PC-9 (cell line): ENCODE measurements at places on chromosomes 13 and 19.
A peak's percentile ranks its signal among the peaks of the same experiment; 100 is the strongest.

GRCh38 chr13:36840718-36841250 is 21.8 kb downstream of the RFXAP start:
- no peak for DNase-seq

GRCh38 chr19:54444737-54445136 is 4.3 kb upstream of the LENG8 start:
- no peak for DNase-seq

GRCh38 chr13:29521336-29521735 is 74.2 kb downstream of the SLC7A1 start:
- DNase-seq = no peak

DNA sequence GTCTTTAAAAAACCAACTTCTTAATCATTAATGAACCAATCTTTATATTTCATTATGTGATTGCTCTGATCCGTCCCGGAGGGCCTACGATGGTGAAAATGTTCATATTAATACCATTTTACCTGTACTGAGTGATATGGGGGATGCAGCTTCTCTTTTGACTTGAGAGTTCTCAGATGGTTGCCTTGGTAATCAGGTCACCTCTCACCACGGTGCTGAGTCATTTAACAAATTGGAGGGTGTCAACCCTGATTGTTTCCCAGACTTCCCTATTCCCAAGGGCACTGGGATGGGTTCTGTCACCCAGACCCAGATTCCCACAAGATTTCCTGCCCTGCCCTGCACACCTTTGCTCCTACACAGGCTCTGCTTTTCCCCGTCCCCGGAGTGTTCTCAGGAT is 128.5 kb upstream of the TMTC4 start:
- DNase-seq = no peak

- DNase-seq = peak; percentile 66
These were observed 12.1 kb upstream of the PEX11G start for GRCh38 chr19:7500811-7501450.

- no peak for DNase-seq
These were observed 2020.6 kb upstream of the PCDH20 start for GRCh38 chr13:63436325-63436668.

GRCh38 chr13:29893438-29893837 is 43.0 kb upstream of the UBL3 start:
- DNase-seq = no peak

GRCh38 chr13:113125506-113126264 is 3.1 kb downstream of the F10 start:
- DNase-seq = no peak
